RPMI7951 (cell line): ENCODE measurements at places on chromosomes 6 and 20. TPM values are rescaled to one million over a fixed set of nuclear protein-coding genes. Genes with fewer than 3 reads are reported as not detected.

DNA sequence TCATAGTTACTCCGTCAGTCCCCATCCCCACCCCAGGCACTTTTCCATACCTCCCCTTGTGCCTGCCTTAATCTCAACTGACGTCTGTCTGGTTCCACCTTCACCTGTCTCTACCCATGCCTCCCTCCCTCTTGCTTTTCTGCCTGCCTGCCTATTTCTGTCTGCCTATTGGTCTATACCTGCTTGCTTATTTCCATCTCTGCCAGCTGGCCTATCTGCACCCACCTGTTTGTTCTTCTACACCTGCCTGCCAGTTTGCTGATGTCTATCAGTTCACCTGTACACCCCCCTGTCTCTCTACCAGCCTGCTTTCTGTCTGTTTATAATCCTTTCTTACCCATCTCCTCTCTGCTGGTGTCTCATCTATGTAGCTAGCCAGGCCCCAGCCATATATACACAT is 87.5 kb downstream of the RALGAPA2 start:
- DNase-seq = no peak

DNA sequence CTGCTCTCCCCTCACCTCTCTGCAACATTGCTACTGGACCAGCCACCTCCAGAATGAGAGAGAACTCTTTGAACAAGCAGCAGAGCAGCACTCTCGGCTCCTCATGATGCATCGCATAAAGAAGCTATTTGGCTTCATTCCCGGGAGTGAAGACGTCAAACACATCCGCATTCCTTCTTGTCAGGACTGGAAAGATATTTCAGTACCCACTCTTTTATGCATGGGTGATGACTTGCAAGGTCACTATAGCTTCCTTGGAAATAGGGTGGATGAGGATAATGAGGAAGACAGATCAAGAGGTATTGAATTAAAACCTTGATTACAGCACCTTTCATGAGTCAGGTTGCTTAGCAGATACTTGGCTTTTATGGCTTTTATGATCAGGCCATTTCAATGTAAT is 4.3 kb downstream of the CALHM4 start:
- peak; percentile 94 for DNase-seq

DNA sequence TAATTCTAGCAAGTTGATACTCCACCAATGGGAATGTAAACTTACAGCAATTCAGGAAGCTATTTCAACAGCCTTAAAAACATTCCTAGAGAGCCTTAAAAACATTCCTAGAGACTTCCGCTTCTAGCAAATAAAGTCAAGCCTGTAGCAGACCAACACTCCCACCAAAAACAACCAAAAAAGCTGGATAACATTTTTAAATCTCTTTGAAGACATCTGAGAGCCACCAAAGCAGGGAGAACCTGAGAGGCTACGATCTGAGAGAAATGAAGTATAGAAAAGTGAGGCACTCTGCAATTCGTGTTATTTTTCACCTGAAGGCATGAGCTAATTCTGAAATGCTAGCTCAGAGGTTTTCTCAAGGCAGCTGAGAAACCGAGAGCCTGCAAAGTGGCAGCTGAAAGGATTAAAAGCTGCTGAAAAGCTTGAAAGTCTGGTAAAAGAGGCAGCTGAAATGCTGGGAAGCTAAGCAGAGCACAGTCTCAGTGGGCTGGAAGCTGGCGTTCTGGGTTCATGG is 20.9 kb downstream of the GPR63 start:
- DNase-seq = no peak

- DNase-seq = no peak
These were observed 22.4 kb upstream of the UTRN start for GRCh38 chr6:144262470-144263369.

- no peak for DNase-seq
These were observed 60.3 kb downstream of the RSPO3 start for GRCh38 chr6:127178746-127179145.

Gene C20orf144
- total RNA-seq = 0.24 and 0.39 TPM in 2 replicates

Gene BTNL2
- not detected in 2 replicates for total RNA-seq

- DNase-seq = no peak
These were observed 193.6 kb upstream of the SLC24A3 start for GRCh38 chr20:19018881-19019280.

- DNase-seq = no peak
These were observed 653 bp downstream of the FRMD1 start for GRCh38 chr6:168078175-168078942.

Gene GGT7
- total RNA-seq = 3.9 and 4.1 TPM in 2 replicates

GRCh38 chr6:144033816-144034735 is 26.0 kb upstream of the PLAGL1 start:
- DNase-seq = peak; percentile 65

DNA sequence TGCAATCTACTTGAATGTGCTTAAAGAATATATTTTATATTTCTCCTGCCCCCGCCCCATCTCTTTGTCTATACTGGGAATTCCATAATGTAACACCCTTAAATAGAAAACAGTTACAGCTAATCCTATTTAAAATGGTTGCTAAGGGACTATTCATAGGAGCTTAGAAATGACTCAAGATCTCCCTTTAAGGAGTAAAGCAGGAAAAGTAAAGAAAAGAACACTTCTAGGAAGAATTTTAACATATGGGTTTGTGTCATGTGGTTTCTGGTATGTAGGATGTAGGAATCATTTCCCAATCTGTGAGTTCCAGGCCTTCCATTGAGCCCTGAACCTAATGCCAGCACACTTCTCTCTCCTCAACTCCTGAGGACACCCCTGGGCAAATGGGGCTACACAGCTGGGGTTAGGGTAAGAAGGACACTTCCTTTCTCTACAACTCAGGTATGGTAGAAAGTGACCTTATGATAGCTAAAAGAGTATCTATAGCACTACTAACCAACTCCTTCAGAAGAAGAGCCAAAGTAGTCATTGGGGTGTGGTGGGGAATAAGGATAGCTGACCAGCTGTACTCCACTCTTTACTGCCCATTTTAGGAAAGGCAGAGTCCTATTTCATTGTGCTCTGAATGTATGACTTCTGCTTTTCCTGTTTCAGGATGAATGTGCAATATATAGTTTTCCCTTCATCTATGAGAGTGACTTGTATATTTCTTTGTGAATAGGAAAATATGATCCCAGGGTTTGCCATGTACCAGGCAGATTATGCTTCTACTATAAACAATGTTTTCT is 27.3 kb downstream of the RIMS1 start:
- DNase-seq = no peak

- peak; percentile 56 for DNase-seq
These were observed 17.6 kb upstream of the HLA-F start for GRCh38 chr6:29705389-29706231.

GRCh38 chr20:5197847-5198650 is 71.2 kb downstream of the CDS2 start:
- no peak for DNase-seq

GRCh38 chr20:62476056-62476838 is 452 bp upstream of the GATA5 start:
- DNase-seq = no peak

- DNase-seq = no peak
These were observed 140.4 kb upstream of the AFDN start for GRCh38 chr6:167686204-167686893.

GRCh38 chr6:165705941-165706340 is 42.9 kb upstream of the PDE10A start:
- no peak for DNase-seq

GRCh38 chr20:61516346-61517208 is 264.5 kb downstream of the CDH4 start:
- peak; percentile 18 for DNase-seq

- no peak for DNase-seq
These were observed 237.2 kb upstream of the PRND start for GRCh38 chr20:4484379-4484997.

GRCh38 chr6:24981386-24981760 is 45.6 kb upstream of the RIPOR2 start:
- DNase-seq = no peak

Gene SLC16A10
- total RNA-seq = 0.10 TPM in 1 of 2 replicates, not detected in the other

Gene CEP85L
- total RNA-seq = 7.1 and 10.8 TPM in 2 replicates

DNA sequence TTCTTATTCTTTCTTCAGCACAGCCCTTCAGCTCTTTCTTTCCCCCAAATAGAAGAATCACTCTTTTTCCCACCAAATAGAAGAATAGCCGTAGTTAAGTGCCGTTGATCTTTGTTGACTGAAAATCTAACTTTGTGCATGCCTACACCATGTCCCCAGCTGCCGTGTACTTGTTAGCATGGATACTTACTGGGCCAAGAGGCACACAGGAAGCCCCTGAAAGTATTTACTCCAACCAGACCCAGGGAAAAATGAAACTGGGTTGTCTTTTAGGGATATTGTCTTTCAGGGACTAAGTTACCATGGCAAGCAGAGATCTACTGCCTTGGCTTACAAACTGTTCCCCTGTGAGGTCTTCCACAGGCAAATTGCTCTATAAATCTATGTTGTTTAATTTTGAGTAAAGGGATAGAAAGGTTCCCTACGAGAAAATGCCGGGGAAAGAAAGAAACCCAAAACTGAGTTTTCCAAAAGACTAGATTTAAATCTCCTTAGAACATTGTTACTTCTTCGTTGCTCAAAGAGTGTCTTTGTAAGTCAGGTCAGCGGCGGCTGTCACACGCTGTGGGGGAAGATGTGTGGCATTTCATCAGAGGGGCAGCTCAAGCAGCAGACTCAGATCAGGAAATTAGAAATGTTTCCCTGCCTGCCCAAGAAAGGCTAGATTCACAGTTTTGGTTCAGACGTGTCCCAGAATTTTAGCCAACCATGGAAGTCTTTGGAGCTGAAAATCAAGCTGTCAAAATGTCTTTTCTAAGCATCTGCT is 188.2 kb upstream of the PRND start:
- peak; percentile 56 for DNase-seq

DNA sequence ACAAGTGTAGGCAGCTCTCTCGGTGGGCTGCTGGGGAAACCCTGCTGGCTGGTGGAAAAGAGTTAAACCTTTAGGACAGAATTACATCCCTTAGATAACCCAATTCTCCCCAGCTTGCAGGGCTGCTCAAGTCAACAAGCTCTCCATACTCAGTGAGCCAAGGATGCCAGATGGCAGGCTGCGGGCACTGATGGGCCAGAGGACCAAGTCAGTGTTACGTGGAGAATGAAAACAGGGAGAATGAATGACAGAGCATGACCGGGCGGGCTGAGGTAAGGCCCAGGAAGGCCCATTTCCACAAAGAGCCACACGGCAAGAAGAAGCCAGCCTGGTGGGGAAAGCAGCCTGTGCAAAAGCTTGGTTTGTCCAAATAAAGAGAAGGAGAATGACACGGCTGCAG is 58.7 kb upstream of the CD93 start:
- DNase-seq = no peak

Gene SUN5
- not detected in 2 replicates for total RNA-seq

GRCh38 chr20:1346315-1346969 is 17.5 kb upstream of the SDCBP2 start:
- DNase-seq = no peak

- no peak for DNase-seq
These were observed 38.0 kb downstream of the HIVEP2 start for GRCh38 chr6:142906945-142907470.

Gene RNGTT
- 25.3 and 25.7 TPM in 2 replicates for total RNA-seq

DNA sequence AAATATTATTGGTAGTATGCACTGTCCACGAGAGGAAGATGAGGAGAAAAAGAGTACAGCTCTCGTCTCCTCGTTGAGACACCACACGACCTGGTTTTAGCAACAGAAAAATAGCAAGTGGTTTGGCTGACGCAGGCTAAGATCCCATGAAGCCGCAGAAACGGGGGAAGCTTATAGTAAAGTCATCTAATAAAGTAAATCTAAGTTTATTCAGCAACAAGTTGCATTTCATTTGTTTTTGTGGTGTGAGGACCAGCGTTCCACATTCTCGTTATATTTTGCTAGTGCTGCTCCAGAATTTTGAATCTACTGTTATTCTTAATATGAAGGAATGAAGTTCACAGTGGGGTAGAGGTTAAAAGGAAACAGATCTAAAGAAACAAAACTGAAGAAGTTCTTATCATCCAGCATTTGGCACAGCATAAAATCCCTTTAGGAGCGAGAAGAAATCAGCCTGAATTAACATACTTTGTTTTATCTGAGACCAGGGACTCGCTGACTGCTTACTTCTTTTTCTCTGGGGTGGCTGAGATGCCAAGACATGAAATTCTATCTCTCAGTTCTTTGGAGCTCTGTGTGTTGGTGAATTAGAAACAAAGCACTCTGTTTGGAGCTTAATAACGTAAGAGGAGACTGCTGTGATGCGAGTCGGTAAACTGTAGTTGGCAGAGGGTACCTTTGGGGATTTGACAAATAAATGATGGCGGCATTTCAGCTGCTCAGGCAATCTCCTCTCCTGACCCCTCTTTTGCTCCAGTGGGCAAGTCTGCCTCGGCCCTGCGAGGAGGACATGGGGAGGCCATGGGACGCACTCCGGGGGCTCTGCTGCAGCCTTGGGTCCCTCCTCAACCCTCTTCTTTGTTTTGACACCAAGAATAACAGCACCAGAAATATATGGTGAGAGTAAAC is 24.9 kb upstream of the IRF4 start:
- DNase-seq = no peak

Gene DEFB132
- not detected in 2 replicates for total RNA-seq

DNA sequence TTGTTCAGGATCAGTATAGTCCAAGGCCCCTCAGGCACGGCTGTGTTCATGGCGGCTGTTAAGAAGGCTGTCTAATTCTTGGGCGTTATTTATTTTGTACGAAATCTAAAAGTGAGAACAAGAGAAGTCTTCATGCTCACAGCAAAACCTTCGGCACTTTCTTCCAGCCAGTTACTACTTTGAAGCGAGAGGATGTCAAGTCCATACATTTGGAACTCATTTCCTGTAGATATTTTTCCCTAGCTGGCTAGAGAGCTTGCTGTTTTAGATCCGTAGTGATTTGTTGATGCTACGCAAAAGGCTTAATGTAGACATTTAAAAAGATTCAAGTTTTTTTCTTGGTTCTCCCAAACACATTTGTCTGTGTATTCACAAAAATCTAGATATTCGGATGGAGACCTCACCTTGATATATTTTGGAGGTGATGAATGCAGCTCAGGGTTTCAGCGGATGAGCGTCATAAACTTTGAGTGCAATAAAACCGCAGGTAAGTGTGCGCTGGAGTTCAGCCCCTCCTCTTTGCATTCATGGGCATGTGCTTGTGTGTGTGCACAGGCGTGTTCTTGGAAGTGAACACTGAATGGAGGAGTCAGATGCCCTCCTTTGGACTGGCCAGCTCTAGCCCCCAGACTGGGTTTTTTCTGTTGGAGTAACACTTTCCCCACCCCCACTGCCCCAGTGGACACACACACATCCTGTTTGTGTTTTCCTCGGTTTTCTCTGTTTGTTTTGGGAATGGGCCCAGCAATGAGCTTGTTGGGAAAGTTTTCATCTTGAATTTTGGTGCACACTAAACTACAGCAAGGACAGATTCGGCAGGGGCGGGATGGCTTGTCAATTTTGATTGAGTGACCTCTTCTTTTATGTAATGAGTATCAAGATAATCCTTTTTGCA is 65.4 kb downstream of the IGF2R start:
- no peak for DNase-seq

- no peak for DNase-seq
These were observed 20.4 kb upstream of the UNC93A start for GRCh38 chr6:167270499-167271311.

Gene WFDC10B
- total RNA-seq = 0.88 and 3.5 TPM in 2 replicates

Gene FAM162B
- not detected in 2 replicates for total RNA-seq

DNA sequence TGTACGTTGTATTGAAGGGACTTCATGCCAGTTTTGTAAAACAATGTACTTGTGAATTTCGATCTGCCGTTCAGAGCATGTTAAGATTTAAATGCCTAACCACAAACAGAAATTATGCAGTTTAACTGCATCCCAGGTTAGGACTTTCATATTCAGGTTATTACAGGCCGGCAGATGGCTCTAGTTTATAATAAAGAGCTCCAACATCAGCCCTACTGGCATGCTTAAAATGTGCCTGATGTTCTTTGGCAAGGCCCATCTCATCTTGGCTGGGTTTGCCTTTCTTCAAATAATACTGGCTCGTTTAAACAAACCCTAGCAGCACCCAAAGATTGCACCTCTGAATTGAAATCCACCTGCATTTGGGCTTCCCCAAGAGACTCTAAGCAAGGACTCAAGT is 169.3 kb upstream of the RIN2 start:
- DNase-seq = peak; percentile 46

Gene IMPG1
- total RNA-seq = not detected in 2 replicates

Gene TP53TG5
- not detected in 2 replicates for total RNA-seq

Gene THEMIS
- not detected in 2 replicates for total RNA-seq
